ENCODE measurements at places on chromosomes 6 and 20.

DNA sequence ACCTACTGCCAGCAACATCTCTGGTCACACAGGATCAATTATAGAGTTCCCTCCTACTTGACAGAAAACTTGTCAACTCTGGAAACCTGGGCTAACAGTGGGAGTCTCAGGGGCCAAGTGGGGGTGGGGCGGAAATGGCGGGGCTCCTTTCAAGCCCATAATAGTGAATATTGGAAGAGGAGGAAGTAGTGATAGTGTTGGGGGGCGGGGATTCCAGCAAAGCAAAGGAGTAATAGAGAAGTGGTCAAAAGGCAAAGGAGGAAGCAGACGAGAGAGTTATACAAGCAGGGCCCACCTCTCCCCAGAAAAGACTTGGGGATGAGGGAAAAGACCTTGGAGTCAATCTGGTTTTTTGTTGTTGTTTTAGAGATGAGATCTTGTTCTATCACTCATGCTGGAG is 2.1 kb downstream of the DEF6 start:
- no peak for DNase-seq

DNA sequence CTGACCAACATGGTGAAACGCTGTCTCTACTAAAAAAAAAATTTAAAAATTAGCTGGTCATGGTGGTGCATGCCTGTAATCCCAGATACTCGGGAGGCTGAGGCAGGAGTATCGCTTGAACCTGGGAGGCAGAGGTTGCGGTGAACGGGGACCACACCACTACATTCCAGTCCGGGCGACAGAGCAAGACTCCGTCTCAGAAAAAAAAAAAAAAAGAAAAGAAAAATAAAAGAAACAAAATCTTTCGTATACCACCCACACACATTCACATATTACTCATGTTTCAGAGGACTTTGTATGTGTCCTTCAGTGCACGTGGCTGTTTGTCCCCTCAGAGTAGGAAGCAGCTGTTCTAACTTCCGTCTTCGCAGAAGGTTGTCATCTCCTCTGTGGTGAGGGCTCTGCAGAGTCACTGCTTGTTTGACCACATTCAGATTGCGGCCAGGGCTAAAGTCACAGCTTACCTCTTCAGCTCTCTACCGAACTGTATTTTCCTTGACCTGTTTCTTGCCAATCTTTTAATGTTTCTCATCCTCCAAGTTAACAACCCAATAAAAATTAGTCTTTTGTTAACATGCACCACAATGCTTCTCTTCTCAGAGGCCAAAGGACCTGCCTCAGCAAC is 36.6 kb upstream of the HIVEP1 start:
- no peak for DNase-seq

- no peak for DNase-seq
These were observed 391.1 kb downstream of the BTBD9 start for GRCh38 chr6:38248500-38249234.

DNA sequence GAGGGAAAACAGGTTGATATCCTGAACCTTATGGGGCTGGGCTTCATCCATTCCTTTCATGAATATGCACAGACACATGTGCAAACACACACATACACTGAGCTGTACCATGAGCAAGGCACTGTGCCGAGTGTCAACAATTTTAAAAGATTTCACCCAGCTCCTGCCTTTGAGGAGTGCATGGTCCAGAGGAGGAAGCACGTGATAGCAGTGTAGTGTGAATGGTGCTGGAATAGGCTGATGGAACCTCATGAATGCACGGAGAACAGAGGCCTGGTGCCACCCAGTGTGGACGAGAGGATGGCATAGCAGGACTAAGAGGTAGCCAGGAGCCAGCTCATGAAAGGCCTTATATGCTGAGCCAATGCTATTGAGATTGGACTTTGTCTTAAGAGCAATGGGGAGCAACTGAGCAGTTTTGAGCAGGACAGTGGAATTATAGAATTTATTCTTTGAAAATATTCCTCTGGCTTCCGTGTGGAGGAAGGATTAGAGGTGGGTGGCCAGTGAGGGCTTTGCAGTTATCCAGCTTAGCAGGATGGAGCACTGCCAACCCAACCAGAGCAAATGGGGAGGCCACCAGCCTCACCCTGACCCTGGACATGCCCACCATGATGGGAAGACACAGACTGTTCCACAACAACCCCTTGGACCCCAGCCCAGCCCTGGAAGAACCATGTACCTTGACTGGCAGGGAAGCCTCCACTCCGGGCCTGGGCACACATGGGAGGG is 84.4 kb downstream of the UNC5CL start:
- no peak for DNase-seq

DNA sequence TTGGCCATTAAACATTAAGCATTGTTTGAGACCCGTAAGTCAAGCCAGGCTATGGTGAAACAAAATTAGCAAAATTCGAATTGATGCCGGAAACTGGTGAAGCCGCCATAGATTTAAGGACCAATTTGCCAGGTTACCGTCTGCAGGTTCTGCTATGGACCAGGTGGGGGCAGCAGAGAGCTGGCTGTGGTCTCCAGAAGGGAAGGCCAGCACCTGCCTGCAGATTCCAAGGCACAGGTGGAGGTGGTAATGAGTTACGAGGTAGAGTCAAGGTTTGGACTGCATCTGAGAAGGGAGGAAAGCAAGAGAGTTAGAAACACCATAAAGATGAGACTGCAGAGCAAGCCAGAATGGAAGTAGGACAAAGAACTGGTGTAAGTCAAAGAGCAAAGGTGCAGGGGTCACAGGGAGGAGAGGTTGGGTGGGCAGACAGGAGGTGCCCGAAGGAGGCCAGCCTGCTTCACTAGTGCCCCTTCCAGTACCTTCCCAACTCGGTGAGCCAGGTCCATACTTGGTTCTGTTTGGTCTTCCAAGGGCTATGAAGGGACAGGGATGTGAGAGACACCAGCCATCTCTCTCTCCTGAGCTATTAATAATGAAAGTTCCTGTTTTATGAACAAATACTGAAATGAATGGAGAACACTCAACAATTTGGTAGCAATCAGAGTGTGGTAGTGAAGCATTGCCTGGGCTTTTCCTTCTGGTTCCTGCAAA is 131.6 kb upstream of the ESR1 start:
- DNase-seq, result no peak

DNA sequence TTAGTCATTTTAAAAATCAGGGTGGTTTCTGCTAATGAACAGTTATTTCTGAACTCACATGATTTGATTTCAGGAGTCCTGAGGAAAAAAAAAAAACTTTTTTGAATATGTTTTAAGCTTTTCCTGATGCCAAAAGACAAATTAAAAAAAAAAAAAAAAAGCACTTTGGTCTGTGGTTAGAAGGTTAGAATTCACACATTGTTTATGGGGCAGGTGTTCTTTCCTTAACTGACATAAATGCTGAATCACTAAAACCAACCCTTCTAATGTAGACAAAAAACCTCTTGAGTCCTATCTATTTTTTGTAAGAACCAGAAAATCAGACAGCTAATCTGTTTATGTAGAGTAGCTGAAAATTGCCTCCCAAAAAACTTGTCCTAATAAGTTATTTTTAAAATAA is 20.4 kb downstream of the THEMIS start:
- no peak for DNase-seq

- DNase-seq, result no peak
These were observed 178.9 kb upstream of the MYLIP start for GRCh38 chr6:15949982-15950381.

- no peak for DNase-seq
These were observed 42.8 kb upstream of the MRPS10 start for GRCh38 chr6:42260396-42260888.

GRCh38 chr6:31476515-31477139 is 21.3 kb upstream of the MICB start:
- no peak for DNase-seq

DNA sequence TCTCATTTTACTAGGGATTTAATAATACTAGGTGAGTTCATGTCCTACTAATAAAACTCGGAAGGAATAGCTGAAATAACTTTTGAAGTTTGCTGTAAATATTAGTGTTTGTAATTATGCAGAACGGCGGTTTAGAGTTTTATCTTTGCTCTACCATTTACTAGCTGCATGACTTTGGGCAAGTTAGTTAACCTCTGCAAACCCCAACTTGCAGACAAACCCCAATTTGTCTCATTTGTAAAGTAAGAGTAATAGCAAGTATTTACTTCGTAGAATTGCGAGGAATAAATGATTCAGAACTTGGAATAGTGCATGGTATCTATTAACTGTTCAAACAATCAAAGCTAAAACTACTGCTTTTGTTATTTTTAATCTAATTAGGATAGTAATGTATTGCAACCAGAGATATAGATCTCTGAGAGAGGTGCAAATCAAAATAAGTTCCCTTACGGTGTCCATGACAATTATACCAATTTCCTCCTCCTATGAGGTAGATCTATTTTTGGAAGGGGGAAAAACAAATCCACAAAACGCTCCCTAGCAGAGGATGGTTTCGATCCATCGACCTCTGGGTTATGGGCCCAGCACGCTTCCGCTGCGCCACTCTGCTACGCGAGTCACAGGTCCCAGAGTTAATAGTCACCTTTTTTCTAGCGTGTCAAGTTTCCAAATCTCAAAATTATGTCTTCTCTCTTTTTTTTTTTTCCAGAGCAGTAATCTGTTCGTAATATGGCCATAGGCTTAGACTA is 35.1 kb upstream of the BTN3A2 start:
- DNase-seq, result peak; percentile 19

GRCh38 chr6:35228481-35228880 is 14.7 kb downstream of the SCUBE3 start:
- DNase-seq, result no peak

- DNase-seq, result no peak
These were observed 12.1 kb upstream of the SERINC3 start for GRCh38 chr20:44533928-44534327.

- DNase-seq, result no peak
These were observed 14.0 kb downstream of the TAF4 start for GRCh38 chr20:62051546-62052255.
